AG08395 (cell line): ENCODE measurements at places on chromosomes 7 and 10.

DNA sequence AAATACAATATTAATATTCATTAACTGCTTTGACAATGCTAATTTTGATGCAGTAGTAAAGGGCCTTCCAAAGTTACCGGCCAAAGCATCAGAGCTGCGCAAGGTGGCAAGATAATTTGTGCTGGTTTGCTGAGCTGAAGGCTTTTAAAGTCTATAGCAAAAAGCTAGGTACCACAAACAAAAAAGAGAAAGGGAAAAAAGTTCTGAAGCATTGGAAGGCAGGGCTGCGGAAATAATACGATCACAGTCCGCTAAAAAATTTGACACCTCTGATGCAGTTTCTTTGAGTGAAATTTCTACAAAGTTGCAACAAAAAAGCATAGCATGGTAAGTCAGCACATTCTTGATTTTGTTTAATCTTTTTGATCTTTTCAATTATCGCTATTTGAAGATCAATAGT lies 175.6 kb downstream of the TCF7L2 start:
- no peak for DNase-seq

GRCh38 chr10:47255033-47255813 lies 44.8 kb upstream of the GDF10 start:
- no peak for DNase-seq

GRCh38 chr10:32046151-32046550 lies 10.1 kb downstream of the KIF5B start:
- no peak for DNase-seq

DNA sequence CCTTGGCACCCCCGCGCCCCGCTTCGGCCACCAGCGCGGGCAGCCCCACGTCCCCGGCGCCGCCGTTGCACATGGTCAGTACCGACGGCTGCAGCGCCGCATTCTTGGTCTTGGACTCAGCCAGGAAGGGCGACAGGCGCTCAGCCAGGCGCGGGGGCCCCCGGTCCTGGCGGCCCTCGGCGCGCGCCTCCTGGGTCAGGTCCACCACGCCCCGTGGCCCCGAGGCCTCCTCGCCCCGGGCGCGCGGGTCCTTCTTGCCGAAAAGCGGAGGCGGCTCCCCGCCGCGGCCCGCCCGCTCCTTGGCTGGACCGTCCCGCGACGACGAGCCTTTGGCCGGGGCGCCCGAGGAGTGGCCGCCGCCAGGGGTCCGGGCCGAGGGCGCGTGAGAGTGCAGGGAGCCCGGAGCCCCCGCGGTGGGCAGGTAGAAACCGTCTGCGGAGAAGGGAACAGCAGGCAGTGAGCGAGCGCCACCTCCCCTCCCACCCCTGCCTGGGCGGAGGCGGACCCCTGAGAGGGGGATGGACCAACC lies 34.7 kb downstream of the TNRC18 start:
- DNase-seq, result no peak

GRCh38 chr10:112365014-112365432 lies 8.9 kb upstream of the ACSL5 start:
- no peak for DNase-seq

DNA sequence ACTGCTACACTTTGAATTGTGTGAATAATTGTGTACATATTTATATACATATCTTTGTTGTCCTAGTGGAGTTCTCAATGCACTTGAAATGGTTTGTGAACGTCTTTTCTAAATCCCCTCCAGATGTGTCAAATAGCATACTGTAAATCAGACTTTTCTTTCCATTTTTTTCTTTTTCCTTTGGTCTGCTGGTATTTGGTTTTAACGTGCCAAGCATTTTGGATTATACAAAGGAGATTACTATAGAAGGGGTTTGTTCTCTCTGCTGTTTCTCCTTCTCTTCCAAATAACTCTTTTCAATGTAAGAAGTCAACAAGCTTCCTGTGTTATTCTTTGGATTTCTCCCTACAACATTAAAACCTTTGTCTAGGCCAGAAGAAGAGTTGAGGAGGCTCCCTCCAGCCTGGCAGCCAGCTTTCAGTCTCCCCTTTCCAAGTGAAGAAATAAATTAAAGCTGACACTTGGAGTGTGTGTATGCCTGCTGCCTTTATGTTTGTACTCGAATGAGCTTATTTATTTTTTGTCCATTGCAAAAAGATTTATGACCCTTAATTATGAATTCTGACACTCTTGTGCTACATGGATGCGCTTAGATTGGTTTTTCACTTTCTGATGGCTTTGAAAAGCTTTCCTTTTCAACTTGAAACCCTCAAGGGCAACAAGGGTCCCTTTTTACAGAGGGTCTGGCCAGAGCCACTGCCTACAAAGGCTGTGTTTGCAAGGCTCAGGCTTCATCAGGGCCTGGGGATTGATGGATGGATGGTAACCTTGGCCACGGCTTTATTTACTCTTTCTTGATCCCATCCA lies 107.8 kb downstream of the RAB18 start:
- no peak for DNase-seq

GRCh38 chr7:15011289-15011688 lies 108.7 kb upstream of the DGKB start:
- DNase-seq, result no peak

DNA sequence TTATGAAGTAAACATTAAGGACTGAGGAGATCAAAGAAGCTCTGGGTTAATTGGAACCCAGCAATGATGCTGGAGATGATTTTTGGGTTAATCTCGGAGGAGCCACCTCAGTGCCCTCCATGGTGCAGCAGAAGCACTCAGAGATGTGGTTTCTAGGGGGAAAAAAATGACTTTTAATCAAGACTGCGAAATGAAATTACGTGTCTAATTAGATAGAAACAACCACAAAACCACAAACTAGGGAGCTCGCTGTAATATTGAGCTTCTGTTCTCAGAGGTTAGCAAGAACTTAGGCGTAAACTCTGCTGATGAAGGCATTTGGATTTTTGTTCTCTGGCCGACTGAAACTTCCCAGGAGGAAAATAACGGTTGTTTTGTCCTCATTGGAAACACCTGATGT lies 319.0 kb downstream of the GRID1 start:
- DNase-seq, result no peak

GRCh38 chr7:112876877-112877276 lies 86.7 kb upstream of the TMEM168 start:
- no peak for DNase-seq

- DNase-seq, result no peak
These were observed 3.5 kb downstream of the SUN1 start for GRCh38 chr7:835485-836401.

GRCh38 chr10:131034451-131034850 lies 277.1 kb downstream of the TCERG1L start:
- no peak for DNase-seq

DNA sequence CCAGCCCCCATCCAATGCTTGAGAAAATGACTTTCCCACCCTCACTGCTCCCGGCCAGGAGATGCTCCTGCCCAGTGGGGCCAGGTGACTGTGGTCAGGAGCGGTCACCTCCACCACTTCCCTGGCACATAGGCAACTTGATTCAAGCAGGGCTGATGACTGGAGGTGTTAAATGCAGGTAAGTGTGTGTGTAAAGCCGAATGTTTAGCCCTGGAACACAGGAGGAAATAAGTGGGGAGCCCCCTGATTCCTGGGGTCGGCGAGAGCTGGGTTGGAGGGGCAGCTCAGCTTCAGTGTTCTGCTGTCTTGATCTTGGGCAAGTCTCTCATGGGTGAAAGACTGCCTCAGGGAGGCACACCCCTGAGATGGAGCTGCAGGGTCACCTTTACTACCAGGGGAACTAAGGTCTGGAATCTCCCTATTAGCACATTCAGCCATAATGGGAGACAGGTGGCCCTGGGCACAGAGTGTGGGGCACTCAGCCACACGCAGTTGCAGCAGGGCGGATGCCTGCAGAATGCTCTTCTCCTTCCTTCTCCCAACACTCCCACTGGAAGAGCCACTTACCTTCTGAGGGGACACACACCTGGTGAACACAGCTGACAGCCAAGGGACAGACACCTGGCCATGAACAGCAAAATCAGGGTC lies 124.1 kb downstream of the PTPN20 start:
- no peak for DNase-seq

DNA sequence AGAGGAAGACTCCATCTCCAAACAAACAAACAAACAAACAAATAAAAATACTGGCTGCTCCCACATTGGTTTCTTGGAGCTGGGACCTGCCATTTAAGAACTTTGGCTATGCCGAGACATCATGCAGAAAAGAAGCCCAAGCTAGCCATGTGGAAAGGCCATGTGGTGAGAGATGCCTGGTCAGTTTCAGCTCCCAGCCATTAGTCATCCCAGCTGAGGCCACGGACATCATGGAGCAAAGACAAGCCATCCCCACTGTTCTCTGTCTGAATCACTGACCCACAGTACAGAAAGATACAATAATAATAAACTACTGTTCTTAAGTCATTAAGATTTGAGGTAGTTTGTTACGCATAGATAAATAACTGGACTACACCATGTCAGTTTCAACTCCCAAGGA lies 70.0 kb upstream of the PCBD1 start:
- no peak for DNase-seq

DNA sequence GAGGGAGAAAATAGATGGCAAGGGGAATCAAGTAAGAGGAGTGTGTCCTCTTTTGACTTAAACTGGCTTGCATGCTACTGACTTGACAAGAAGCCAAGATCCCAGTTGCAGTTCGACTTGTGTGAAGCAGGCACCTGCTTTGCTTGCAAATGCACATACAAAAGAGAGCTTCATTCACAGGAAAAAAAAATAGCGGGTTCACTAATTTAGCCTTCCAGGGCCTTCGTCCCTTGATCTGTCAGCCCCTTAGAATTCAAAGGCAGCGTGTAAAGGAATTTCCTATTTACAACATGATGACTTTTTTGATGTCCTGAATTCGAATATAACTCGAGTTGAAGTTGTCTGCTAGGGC lies 192.1 kb downstream of the CELF2 start:
- no peak for DNase-seq

- DNase-seq, result no peak
These were observed 55.6 kb downstream of the GALNT11 start for GRCh38 chr7:152081088-152081487.

DNA sequence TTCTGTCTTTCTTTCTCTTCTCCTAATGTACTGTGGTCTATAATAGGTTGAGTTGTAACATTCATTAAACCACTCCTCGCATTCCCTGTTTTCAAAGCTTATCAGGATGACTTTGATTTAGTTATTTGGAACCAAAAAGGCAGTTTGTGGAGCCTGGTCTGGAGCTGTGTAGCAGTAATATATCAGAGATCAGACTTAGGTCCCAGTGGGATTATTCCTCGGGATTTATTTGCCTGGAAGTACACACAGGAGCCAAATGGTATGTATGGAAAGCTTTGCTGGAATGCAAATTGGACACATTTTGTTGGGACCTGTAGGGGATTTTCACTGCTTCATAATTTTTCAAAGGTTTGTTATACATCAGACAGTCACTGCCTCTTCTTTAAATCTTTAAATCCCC lies 40.9 kb downstream of the GBF1 start:
- no peak for DNase-seq

GRCh38 chr10:74018241-74018640 lies 20.3 kb downstream of the VCL start:
- no peak for DNase-seq

GRCh38 chr10:24344695-24345463 lies 135.9 kb downstream of the KIAA1217 start:
- DNase-seq, result no peak

DNA sequence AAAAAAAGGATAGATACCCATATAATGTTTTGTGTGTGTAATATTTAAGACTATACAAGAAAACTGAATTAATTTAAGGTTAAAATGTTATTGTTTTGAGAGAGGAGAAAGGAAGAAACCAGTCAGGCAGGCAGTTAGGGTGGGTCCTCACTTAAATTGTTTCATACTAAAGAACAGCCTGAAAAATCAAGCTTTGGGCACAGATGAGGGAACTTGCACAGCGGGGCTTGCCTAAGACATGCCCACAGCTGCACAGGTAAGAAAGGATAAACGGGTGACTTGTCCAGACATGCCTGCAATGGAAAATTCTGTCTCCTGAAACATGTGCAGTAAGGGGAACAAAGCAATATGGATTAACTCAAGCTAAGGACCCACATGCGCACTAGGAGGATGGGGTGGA lies 158.4 kb downstream of the BBS9 start:
- DNase-seq, result no peak

GRCh38 chr7:134098072-134098471 lies 29.1 kb upstream of the LRGUK start:
- no peak for DNase-seq

- peak; percentile 90 for DNase-seq
These were observed 163.9 kb downstream of the JCAD start for GRCh38 chr10:29895456-29895855.

DNA sequence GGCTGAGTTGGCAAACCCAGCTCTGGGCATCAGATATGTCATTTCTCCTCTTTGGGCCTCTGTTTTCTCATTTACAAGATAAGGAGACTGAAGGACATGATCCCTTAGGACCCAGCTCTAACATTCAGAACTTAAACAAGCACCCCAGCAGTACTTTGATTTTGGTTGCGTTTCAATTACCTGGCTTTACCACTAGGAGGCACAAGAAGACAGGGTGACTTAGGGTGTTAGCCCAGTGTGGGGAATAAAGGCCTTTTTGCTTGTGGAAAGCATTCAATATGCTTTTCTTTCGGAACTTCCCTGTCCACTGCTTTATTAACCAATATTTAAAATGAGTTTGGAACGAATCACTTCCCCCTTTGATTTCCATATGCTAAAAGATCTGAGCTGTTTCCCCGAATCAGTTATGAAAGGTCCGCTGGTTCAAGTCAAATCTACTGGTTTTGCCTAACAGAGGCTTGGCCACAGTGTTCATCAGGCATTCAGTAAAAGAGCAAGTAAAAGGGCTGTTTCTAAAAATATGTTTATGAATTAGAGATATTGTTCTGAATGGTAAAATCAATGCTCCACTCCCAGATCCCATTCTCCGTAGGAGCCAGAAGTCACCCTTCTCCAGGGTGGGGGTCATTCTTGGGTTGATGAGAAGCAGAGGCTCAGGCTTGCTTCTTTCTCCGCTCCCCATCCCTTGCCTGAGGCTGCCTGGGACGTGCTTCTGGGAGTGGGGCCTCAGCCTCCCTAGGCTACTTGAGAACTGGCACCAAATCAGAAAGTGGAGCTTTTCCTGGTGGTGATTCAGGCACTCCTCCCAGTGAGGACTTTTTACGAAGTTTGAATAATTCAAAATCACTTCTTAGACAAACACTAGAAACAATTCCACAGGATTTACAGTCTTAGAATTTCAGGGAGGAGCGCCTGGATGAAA lies 105.5 kb downstream of the MYOF start:
- peak; percentile 85 for DNase-seq

- DNase-seq, result no peak
These were observed 43.2 kb downstream of the HDAC9 start for GRCh38 chr7:18538554-18539250.

DNA sequence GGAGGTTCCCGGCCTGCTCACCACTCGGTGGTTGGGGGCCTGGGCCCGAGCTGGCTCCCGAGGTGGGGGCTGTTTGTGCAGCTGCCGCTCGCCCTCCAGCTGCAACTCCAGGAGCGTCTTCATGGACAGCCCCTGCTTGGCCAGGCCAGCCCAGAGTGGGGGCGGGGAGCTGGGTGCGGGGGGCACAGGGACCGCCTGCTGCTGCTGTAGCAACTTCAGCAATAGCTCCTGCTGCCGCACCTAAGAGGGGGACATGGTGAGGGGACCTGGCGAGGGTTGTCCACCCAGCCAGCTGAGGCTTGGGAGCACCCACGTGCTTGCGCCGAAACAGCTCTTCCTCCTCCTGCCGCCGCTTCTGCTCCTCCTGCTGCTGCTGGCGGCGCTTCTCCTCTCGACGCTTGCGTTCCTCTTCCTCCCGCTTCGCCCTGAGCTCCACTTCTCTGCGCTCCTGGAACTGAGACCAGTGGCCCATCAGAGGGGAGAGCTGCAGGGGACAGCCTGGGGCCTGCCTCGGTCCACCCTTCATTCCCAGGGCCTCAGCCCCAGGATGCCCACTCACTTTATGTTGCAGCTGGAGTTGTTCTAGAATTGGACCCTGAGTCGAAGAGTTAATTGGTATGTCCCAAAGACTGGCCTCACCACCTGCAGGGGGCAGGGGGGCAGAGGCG lies 9.6 kb downstream of the GNB2 start:
- DNase-seq, result no peak

GRCh38 chr7:12866207-12866606 lies 178.8 kb downstream of the ARL4A start:
- DNase-seq, result no peak
